ENCODE measurements at places on chromosomes 4 and X.

DNA sequence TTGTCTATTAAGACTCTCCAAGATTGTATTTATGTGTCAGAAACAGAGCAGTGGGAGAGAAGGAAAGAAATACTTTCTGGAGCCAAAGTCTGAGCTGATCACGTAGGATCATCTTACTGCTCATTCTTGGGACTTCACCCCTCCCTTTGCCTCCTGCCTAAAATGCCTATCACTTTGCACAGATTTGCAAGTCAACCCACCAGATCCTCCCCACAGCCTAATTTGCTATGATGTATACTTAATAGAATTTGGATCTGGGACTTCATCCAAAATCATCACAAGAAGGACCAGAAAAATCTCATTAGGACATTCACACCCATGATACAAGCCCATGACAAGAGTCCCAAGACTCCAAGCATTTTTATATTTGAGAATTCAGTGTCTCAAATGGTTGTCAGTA lies 290.2 kb downstream of the FBXW7 start:
- no peak for DNase-seq

- DNase-seq: no peak
Observed at GRCh38 chr4:6221301-6221850, 21.0 kb upstream of the JAKMIP1 start.

DNA sequence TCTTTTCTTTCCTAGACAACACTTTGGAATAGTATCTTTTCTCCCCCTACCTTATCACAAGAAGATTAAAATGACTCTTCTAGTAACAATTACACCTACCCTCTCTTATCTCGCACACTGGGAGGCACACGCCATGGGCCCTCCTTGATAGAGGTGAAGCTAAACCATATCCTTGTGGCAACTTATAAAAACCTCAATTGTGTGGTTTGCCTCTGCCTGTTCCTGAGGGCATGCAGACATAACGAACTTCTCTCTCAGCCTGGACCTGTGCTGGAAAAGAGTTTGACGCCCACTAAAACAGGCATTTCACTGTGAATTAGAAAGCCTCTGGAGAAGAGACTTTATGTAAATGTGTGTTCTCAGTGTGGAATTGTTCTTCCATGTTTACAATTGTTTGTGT lies 141.2 kb downstream of the NDST3 start:
- no peak for DNase-seq

DNA sequence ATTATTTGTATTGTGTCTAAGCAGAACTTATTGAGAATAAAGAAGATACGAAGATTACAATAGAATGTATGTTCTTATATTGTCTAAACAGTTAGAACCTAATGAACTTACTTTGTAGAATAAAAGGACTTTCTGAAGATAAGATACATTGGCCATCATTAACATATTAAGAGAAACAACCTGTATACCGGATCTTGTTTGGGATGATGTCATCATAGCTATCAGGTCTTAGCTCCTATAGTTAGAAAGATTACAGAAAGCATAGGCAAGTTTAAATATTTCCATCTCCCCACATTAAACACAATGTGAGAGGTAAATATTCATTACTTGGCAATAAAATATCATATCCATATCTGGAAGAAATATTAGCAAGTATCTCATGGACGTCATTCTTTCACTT lies 282.3 kb downstream of the PACRGL start:
- DNase-seq: no peak

GRCh38 chr4:111450867-111451266 lies 694.4 kb upstream of the FAM241A start:
- DNase-seq: no peak

- no peak for DNase-seq
Observed at GRCh38 chr4:149897783-149898182, 82.1 kb upstream of the IQCM start.
